Activated T-helper 1 cell treated with anti-CD3 and anti-CD28 coated beads, Interleukin-2, amount 50 U/mL, for 16 hours (primary cell): ENCODE measurements at places on chromosomes 6 and 20.

DNA sequence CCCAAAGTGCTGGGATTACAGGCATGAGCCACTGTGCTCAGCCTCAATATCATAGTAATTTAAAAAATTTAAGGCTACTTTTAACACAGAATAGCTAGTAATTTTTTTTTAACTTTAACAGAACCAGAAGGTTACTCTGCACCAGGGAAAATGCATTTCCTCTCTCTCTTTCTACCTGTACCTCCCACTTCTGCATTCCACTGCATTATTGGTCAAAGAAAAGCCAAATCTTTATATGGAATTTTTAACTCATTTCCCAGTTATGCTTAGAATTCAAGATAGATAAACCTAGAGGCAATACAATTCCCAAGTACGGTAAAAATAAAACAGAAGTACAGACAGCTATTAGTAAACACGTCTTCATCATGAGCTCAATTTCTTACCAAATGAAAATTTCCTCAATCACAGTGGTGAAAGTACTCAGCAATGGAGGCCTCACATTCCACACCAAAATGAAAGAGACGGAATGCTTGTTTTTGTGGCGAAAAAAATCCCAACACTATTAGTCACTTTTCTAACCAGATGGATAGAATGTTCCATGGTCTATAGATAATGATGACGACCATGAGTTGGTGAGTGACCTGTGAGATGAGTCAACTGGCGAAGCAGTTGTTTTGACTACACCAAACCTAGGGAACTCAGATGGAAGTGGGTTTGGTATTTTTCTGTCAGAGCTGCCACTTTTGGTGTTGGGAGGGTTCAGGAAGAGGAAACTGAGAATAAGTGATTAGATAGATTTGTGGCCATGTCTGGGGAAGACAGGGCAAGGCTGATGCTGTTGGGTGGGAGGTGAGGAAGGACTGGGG, 104.7 kb upstream of the SGK1 start:
- no peak for DNase-seq

GRCh38 chr20:774016-774659, 5.8 kb upstream of the SLC52A3 start:
- no peak for DNase-seq

DNA sequence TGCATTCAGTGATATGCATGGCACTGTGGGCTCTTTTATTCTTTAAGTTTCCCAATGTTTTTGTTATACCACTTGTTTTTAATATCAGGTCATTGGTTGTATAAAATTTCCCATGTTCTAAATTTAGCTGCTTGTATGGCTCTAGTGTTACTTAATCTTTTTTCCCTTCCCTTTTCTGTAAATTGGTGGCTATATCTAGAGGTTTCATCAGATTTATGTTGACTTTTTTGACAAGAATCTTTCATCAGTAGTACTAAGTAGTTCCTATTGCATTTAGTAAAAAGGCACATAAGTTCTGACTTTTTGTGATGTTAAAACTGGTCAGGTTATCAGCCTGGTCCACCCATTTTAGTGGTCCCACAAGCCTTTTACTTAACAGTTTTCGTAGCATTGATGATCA, 51.1 kb downstream of the MMS22L start:
- no peak for DNase-seq

DNA sequence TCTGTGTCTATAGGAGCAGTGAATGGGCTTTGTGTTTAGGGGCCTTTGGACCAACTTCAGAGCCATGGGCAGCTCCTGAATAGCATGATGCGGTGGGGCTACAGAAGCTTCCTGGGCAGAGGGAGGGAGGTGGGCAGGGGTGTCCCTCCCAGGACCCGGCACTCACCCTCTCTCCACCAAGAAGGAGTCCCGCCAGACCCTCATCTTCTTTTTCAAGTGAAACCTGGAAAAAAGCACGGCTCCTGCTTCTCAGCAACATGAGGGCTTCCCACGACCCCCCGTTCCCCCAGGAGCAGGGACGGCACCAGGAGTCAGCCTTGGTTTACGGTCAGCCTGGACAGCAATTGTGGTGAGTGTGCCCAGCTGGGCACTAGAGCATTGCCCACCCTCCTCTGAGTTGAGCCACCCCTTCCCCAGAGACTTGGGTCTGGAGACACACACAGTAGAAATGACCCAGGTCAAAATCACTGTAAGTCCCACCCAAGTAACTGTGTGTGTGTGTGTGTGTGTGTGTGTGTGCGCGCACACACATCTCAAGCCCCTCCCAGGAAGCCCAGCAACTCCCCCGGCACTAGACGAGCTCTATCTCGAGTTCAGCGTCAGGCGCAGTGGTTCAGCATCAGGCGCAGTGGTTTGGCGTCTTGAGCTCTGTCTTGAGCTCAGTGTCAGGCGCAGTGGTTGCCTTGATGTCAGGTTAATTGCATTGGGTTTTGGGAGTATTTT, 108.2 kb downstream of the SULF2 start:
- no peak for DNase-seq

GRCh38 chr6:125236536-125237327, 65.0 kb downstream of the HDDC2 start:
- no peak for DNase-seq

DNA sequence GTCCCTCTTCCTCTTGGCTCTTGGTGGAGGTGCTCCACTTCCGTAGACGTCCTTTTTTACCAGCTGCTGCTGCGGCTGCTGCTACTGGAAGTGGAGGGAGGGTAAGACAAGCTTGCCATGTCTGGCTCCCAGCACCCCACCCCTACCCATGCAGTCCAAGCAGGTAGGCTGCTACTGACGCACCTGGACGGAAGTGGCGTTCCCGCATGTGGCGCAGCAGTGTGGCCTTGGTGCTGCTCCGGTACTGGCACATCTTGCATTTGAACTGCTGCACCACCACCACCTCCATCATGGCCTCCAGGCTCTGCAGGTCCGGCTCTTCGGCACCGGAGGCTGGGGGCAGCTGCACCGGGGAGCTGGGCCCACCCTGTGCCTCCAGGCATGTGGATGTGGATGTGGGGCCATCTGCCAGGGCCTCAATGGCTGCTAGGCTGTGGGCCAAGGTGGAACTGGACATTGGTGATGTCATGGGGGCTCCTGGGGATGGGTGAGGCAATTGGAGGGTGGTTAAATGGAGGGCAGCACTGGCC, 4.4 kb downstream of the ZNF335 start:
- DNase-seq = no peak

DNA sequence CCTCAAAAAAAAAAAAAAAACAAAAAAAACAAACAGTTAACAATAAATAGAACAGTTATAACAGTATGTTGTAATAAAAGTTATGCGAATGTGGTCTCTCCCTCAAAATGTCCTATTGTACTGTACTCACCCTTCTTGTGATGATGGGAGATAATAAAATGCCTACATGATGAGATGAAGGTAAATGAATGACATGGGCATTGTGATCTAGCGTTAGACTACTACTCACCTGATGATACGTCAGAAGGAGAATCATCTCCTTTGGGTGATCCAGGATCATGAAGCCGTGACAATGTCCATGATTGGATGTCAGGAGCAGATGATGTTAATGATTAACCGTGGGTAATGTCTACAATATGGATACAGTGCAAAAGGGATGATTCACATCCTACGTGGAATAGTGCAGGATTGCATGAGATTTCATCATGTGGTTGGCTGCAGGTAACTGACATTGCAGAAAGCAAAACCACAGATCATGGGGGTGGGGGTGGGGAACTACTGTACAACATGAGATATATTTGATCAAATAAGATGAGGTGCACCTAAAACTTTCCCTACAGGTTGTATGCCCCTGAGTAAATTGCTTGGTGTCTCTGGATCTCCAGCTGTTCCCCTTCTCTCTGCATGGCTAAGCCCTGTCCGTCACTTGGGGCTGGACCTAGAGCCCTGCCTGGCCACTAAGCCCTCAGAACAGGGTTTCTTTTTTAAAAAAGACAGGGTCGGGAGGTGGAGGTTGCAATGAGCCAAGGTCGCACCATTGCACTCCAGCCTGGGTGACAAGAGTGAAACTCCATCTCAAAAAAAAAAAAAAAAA, 6.2 kb upstream of the RBCK1 start:
- no peak for DNase-seq
